SJSA1 (cell line): ENCODE measurements at places on chromosomes 5 and 9.

GRCh38 chr5:165477546-165477945 is 1972.1 kb downstream of the MAT2B start:
- DNase-seq, result no peak

DNA sequence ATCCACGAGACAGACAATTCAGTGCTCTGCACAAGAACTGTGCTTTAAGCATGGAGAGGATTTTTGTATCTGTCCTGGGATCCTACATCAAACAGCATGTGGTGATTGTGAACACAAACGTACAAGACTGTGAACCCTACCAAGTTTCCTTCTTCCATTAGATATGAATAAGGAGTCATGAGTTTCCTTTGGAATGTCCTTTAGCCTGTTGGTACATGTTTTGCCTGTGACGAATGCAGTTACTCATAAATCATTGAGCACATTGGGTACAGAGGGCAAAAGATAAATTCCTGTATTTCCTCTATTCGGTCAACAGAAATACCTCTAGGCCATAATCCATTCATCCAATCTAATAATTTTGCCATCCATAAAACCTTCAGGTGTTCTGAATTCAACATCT is 61.5 kb downstream of the FXN start:
- no peak for DNase-seq

GRCh38 chr9:8660383-8660782 is 860.8 kb upstream of the DMAC1 start:
- DNase-seq, result no peak

DNA sequence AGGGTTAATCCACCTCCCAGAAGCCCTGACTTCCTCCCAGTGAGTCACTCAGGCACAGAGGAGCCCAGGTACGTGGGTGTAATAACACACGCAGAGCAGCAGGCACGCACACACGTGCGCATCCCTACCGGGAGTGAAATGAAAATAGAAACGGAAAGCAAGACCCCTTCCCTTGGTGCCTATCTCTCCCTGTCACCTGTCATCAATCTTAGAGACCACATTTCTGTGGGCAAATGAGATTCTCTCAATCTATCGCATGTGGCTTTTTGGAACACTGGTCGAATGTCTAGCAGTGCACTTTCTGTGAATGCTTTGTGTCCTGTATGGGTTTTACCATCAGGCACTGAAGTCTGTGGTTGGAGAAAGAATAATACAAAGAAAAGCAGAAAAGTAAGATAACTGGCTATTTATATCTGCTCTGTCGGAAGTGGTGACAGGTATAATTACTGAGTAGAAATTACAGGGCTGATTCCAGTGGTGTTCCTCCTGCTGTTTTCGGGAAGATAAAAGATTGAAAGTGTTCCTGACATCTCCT is 137.7 kb upstream of the GRIA1 start:
- DNase-seq, result no peak

DNA sequence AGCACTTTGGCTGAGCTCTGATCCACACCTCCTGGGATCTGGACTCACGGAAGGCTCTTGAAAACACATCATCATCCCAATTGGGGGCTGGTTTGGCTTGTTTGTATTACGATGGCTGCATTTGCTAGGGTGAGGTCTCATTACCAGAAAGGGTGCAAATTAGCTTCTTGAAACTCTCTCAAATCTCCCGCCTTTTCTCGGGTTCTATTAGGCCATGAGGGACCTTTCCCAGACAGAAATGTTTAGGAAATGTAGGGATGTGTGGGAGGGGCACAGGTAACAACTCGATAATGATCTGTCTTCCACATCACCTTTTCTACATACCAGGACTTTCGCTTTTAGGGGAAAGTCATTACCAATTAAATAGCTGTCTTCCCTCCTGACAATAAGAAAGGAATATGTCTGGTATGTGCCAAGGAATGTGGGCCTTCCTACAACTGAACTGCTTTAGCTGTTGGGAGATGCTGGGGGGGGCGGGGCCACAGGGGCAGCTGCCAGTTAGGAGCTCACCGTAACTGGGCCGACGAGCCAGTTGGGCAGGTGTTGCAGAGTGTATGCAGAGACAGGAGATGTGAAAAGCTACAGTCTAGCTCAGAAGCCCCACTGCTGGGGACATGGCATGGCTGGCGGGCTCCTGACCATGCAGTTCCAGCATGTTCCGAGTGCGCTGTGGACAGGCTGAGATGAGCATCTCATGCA is 71.2 kb downstream of the AK8 start:
- no peak for DNase-seq

DNA sequence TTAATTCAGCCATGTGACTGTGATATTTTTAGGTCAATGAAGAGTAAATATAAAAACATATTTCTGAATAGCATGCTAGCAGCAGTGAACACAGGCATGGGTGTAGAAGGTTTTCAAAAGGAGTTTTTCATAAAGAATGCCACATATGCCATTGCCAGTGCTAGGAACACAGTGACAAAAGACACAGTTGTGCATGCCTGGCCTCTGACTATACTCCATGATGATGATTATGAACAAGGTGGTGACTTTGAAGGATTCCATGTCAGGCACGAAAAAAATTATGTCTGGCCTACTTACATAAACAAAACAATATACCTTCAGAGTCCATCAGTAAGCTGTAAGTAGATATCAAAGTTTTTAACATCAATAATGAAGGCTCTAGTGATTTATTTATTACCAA is 438.7 kb downstream of the TLE1 start:
- DNase-seq, result no peak

DNA sequence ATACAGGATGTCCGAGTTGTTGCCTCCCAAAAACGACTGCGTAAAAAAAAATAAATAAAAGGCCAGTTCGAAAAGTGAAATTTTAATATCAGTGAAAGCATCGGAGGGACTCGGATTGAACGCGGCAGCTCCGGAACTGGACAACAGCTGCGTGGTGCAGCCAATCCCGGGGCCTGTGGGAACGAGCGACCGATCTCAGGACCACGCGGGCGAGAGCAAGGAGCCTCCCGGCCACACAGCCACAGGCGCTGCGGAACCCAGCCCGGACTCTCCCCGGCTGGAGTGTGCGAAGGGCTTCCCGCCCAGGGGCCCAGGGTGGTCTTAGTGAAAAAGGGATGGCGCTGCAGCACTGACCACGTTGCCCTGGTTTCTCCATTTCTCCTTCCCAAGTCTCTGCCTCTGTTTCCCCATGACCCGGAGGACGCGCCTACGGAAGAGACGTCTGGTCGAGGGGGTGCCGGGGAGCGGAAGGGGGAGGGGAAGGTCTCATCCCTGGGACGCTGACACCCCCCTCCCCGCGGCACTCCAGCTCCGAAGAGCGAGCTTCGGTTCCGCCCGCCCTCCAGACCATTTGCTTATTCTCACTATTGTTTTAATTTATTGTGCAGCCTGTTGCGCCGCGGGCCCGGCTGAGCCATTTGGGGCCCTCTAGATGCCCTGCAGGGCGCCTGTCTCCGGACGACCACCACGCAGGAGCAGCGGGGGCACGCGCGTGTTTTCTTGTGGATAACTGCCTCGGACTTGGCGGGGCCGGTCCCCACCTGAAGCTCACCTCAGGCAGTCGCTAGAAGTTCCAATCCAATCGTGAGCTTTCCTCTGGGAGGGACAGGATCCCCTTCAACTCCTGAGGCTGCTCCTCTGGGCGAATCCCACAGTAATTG is 303.0 kb downstream of the PARP8 start:
- no peak for DNase-seq

GRCh38 chr9:136531904-136532798 is 13.7 kb downstream of the NOTCH1 start:
- no peak for DNase-seq

- DNase-seq, result no peak
These were observed 103.0 kb downstream of the PCSK1 start for GRCh38 chr5:96329886-96330529.

DNA sequence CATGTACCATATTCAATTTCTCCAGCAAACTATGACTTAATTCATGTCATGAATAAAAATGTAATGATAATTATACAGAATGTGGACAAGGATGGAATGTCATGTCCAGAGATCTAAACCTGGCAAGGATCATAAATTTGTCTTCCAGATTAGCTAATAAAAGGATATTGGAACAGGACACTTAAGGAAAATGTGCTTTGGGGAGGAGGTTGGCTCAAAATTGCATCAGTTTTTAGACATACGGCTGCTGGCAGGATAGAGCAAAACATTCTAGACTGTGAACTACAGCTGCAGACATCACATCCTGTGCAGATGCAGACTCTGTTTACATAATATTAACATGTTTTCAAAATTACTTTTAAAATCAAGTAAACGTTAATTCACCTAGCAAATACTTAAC is 248.4 kb downstream of the TLR4 start:
- no peak for DNase-seq

- peak; percentile 85 for DNase-seq
These were observed at the start of gene FXN for GRCh38 chr9:69035438-69036308. FXN (plus strand) TSS chr9:69035752; CDS start chr9:69035783, 31 bp downstream.

DNA sequence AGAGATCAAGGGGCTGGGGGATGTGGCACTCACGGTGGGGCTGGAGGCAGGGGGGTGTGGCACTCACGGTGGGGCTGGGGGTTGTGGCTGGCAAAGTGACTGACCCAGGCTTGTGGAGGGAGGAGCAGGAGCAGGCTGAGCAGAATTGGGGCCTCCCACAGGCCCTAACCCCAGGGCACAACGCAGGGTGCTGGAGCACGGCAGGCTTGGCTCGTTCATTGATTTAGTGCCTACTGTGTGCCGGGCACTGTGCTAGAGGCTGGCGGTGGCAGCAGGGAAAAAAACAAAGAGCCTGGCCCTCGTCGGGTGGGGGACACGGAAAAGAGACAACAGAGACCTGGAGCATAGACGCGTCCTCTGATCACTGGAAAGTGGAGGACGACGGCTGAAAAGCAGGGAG is 80.9 kb downstream of the HMCN2 start:
- DNase-seq, result no peak

DNA sequence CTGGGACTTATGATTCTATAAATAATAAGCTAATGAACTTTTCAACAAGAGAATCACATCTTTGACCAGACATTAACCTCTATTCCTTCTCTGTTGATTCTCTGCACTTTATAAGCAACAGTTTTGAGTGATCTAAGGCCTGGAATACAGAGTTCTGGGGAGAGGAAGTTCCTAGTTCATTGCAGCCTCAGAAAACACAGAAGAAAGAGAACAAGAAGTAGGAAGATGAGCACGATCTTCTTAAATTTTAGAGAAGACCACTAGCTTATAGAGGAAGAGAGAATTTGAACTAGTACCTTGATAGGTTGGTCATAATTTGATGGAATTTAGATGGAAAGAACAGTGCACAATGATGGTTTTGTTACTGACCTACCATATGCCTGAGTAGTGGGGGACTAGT is 8.5 kb upstream of the C9orf72 start:
- DNase-seq, result no peak

- DNase-seq, result no peak
These were observed 42.4 kb upstream of the FST start for GRCh38 chr5:53438079-53438478.

- no peak for DNase-seq
These were observed 53.2 kb downstream of the GNA14 start for GRCh38 chr9:77594963-77595362.

GRCh38 chr5:144015961-144016360 is 154.5 kb downstream of the YIPF5 start:
- no peak for DNase-seq

GRCh38 chr9:133677126-133678010 is 41.2 kb downstream of the DBH start:
- DNase-seq, result no peak

DNA sequence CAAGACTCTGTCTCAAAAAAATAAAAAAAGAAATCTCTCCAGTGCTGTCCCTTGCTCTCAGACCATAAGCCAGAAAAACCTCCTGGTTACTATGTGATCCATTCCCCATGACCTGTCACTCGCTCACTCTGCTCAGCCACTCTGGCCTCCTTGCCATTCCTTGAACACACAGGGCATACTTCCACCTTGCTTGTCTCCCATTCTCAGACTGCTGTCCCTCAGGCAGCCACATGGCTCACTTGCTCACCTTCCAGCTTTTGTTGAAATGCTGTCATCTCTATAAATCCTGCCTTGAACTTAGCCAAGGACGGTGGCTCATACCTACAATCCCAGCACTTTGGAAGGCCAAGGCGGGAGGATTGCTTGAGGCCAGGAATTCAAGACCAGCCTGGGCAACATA is 82.9 kb downstream of the UGCG start:
- no peak for DNase-seq

DNA sequence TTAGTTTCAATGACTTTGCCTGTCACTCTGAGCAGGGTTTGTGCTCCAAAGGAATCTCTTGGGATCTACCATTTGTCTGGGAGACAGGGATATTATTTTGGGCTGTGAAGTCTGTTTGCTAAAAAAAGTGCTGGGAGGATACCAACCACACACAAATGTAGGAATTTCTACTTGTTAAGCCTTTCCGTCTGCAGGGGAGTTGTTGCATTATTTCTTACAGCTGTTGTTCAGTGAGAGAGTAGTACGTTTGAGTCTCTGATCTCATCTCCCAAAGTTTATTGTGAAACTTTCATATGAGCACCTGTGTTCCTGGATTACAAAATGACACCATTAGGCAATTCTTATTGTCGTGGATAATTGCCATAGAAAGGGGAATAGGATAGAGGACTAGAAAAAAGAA is 78.3 kb upstream of the SEMA6A start:
- DNase-seq, result no peak

DNA sequence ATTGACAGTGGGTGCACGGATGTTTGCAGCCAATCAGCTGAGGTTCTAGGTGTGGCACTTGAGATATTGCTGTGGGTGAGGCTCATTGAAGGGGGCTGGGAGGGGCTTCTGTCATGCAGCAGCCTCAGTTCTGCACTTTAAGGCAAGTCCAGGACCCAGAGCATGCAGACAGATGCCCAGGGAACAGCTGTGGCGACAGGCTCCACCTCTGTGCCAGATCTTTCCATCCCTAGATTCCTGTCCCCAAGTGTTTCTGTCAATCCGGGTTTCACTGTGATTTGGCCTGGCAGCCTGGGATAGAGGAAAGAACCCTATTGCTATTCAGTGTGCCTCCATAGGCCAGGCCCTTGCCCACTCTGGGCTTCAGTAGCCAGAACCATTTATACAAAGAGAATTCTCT is 20.8 kb upstream of the CERCAM start:
- no peak for DNase-seq

GRCh38 chr9:128025736-128026135 is 41.4 kb downstream of the NAIF1 start:
- DNase-seq, result no peak

GRCh38 chr9:13628526-13628925 is 349.0 kb upstream of the MPDZ start:
- DNase-seq, result no peak
